Dermis blood vessel endothelial cell (primary cell): ENCODE measurements at places on chromosomes 6 and 20. TPM values are rescaled to one million over a fixed set of nuclear protein-coding genes. Genes with fewer than 3 reads are reported as not detected.

The MAD2L1BP gene
- 38.5 and 51.9 TPM in 2 replicates for total RNA-seq

The ID4 gene
- 0.09 and 0.85 TPM in 2 replicates for total RNA-seq

The ESR1 gene
- total RNA-seq, result not detected in 2 replicates

The SERINC1 gene
- 207 and 230 TPM in 2 replicates for total RNA-seq

The BEND6 gene
- total RNA-seq, result 0.14 and 0.34 TPM in 2 replicates

The PTCHD4 gene
- 6.1 and 9.7 TPM in 2 replicates for total RNA-seq
